ENCODE measurements at places on chromosomes 3 and 15. TPM values are rescaled to one million over a fixed set of nuclear protein-coding genes. Genes with fewer than 3 reads are reported as not detected.

SOX14 gene
- total RNA-seq = not detected

TRAT1 gene
- 61.0 TPM for total RNA-seq

NR2E3 gene
- not detected for total RNA-seq

SCAPER gene
- 24.3 TPM for total RNA-seq

Data from activated CD4-positive, alpha-beta T cell treated with anti-CD3 and anti-CD28 coated beads, Interleukin-2, amount 10 ng/mL, durations not matched to agents 24 days and 14 days (primary cell).